Putamen (tissue), 1 donor: ENCODE measurements at places on chromosomes 12 and 14.
A peak's percentile ranks its signal among the peaks of the same experiment; 100 is the strongest.

DNA sequence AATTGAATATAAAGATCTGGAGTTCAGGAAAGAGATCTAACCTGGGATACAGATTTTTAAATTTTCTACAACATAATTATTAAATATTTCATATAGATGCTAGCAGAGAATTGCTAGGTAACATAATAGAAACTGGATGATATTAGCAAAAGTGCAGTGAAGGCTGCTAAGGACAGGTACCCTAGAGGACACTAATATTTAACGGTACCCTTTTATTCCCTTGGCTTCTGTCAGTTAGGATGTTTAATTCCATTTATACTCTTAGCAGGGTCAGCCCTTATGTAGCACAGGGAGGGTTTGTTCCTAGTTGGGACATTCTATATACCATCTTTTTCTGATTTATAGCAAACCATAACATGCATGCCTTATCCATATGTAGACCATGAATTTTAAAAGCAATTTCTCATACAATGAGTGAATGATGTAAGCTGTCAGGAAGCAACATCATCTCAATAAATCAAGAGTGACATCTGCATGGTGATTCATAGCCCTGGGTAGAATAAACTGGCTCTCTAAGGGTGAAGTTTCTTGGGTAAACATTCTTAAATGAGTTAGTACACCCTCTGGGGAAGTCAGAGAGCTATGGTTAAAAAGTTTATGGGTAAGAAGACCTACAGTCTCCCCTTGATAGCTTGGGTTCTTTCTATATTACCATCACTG is 404.4 kb upstream of the MGAT4C start:
- no peak for DNase-seq

GRCh38 chr14:82122655-82123054 is 589.0 kb upstream of the SEL1L start:
- DNase-seq = peak; percentile 61

GRCh38 chr14:85867450-85867849 is 337.5 kb downstream of the FLRT2 start:
- no peak for DNase-seq

GRCh38 chr12:77133566-77133965 is 68.2 kb upstream of the E2F7 start:
- no peak for DNase-seq

DNA sequence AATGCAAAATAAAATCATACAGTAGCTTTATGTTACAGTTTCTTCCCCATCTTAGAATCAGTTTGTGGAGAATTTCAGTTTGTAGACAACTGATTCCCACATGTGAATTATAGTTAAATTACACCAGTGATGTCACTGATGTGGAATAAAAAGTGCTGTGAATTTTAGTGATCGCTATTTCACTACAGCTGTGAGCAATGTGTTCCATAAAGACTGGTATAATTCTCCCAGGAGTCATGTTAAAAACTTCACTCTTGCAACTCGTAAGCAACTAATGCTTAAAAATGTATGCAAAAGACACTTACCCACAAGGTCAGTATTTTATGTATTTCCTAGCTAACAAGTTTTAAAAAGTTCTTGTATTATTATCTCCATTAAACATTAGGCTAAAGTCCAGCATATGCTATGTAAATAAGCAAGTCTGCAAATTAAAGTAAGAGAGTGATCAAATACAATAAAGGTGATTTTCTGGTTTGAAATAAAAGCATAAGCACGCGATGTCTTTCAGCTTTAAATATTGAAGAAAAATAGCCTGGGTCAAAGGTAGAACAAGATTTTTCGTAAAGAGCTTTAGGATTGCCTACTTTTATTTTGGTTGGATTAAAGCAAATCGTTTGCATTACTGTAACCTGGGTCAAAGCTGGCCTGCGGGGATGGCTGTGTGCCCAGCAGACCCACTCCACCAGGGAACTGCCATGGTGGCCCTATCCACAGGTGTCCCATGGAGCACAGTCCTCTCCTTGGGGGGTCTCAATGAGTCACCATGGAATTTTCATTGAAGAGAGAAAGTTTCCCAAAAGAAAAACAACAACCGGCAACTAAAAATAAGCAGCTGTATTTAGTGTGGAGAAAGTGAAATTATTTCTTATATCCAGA is 12.7 kb upstream of the LRIG3 start:
- DNase-seq = no peak
